ENCODE measurements at places on chromosomes 5 and 9.

- DNase-seq = no peak
These were observed 2.2 kb upstream of the VPS13A start for GRCh38 chr9:77175151-77175550.

GRCh38 chr9:120868339-120868675 is 8.7 kb downstream of the PHF19 start:
- DNase-seq = no peak

GRCh38 chr5:20114526-20114925 is 126.5 kb upstream of the CDH18 start:
- no peak for DNase-seq

DNA sequence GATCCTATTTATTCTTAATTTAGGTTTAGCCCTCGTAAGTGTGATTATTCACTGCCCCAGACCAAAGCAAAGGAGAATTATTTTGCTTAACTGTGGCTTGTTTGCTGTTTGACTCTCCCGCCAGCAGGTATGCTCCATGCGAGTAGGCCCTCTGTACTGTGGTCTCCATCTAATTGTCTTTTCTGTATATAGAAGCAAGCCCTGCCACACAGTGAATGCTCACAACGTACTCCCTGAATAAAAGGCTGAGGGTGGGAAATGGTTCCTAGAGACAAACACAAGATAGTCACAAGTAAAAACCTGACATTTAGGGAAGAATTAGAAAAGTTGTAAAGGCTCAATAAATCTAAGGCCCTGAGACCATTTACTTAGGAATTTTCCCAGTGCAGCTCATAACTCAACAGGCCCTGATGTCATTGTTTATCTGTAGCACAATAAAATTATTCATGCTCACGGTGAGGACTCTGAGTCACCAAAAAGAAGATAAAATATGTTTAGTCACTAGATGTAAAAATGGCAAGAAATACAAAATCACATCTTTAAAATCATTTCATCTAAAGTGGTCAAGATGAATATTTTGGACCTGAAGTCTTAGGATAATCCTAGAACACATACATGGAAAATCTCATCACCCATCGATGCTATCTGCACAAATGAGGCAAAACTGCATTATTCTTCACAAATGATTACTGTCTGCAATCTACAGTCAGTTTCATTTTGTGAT is 473.2 kb downstream of the ENC1 start:
- no peak for DNase-seq

DNA sequence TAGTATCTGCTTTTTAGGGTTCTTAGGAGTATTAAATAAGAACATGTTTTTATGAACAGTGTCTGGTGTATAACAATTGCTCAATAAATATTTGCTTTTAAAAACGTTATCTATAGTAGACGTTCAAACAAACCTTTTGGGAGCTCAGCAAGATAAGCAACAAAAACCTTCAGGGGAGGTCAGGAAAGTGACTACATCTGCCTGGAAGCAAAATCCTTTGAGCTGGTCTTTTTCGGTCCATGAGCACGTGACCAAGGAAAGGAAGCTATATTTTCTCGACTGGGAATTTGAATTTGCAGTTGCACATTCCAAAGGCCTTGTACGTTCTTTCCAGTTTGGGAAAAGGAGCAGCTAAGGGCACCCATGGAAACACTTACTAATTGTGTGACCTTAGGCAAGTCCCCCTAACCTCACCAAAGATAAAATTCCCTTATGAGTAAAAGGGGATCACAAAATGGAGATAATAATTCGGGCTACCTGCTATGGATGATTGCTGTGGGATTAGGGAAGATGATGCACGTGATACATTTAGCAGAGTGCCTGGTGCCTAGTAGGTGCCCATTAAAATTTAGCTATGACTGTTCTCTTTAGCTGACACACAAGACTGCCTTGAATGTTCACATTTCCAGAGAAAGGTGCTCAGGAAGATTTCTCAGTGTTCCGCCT is 45.4 kb downstream of the PTTG1 start:
- DNase-seq = no peak

- no peak for DNase-seq
These were observed 37.5 kb downstream of the CREBRF start for GRCh38 chr5:173093606-173094005.

DNA sequence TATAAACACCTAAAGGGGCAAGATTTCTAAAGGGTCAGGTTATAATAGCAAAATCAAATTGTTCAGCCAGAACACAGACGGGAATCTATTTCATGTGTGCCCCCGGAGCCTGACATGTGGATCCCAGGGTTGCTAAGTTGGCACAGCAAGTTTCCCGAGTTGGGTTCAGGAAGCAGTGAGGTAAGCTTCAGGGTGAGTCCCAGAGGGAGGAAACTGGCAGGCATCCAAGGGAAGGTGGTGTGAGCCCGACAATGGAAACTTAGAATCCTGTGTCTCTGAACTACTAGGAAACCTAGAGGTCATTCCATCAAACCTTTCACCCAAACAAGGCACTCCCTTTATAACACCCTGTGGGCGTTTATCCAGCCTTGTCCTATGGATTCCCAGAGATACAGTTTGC is 98.4 kb downstream of the ADRB2 start:
- no peak for DNase-seq

DNA sequence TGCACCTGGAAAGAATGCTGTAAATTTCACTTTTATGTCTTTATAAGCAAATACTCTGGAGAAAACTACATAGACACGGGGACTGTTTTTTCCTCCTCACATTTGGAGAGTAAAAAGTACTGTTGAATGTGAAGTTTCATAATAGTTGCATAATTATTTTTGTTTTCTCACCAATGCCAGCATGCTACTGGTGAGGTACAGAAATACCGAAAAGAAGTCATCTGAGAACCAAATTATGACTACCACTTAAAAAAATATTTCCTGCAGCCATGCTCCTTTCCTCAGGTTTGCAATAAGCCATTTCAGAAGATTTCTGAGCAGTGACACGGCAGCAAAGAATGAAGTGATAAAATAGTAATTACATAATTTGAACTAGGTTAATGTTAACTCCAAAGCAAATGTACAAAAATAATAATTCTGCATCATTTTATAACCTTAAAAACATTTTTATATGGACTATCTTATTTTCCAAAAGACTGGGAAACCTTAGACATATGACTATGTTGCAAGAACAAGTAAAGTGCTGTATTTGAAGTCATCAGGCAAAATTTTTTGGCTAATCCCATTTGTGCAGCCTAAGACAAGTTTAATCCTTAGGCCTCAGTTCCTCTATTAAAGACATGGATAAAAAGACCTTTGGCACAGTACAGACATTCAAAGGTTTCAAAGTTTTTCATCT is 144.7 kb downstream of the PCSK1 start:
- DNase-seq = no peak

DNA sequence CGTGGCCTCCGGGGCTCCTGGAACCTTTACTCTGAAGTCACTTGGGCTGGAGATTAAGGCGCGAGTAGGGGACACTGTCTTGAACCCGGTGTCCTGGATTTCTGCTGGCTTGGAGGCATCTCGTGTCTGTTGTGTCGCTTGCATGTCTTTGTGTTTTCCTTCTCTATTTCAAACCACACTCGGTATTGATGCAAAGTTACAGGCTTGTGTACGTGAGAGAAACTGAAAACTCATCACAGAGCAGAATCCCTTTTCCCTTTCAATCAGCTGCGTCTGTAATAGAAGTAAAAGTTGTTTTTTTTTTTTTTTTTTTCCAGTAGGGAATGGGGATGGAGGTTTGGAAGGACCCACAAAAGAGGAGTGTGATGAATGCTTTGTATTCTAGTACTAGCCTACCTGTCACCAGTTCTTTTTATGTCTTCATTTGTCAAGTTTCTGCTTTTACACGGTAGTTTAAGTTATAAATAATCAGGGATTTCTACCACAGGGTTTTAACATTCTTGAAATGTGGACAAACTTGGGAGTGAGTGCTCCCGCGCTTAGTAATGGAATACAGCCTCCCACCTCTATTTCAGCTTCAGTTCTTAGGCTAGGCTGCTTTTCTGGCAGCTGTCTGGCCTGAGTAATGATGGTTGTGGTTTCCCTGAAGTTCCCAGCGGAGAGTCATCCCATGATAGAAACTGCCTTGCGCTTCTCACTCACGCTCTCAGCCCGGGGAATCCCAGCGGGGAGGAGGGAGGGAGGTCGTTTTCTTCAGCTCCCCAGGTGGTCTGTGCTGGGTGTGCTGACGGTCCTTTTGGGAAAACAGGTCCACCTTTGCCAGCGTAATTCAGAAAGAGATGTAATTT is 763 bp downstream of the TJP2 start:
- no peak for DNase-seq

Measured in activated CD8-positive, alpha-beta memory T cell treated with anti-CD3 and anti-CD28 coated beads for 1 hour (primary cell).